ENCODE measurements at places on chromosomes 4 and X.

GRCh38 chrX:12672367-12673106 lies 118.7 kb upstream of the PRPS2 start:
- no peak for DNase-seq

- DNase-seq: no peak
Measured at GRCh38 chrX:41604177-41604576, 84.6 kb upstream of the GPR34 start.

DNA sequence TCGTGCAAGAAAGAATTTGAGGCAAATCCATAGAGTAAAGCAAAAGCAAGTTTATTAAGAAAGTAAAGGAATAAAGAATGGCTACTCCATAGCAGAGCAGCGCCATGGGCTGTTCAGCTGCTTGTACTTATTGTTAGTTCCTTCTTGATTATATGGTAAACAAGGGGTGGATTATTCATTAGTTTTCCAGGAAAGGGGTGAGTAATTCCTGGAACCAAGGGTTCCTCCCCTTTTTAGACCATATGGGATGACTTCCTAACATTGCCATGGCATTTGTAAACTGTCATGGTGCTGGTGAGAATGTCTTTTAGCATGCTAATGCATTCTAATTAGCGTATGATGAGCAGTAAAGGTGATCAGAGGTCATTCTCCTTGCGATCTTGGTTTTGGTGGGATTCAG lies 23.5 kb upstream of the CEP135 start:
- DNase-seq: no peak

- no peak for DNase-seq
Measured at GRCh38 chr4:145014365-145014764, 83.6 kb downstream of the ANAPC10 start.

DNA sequence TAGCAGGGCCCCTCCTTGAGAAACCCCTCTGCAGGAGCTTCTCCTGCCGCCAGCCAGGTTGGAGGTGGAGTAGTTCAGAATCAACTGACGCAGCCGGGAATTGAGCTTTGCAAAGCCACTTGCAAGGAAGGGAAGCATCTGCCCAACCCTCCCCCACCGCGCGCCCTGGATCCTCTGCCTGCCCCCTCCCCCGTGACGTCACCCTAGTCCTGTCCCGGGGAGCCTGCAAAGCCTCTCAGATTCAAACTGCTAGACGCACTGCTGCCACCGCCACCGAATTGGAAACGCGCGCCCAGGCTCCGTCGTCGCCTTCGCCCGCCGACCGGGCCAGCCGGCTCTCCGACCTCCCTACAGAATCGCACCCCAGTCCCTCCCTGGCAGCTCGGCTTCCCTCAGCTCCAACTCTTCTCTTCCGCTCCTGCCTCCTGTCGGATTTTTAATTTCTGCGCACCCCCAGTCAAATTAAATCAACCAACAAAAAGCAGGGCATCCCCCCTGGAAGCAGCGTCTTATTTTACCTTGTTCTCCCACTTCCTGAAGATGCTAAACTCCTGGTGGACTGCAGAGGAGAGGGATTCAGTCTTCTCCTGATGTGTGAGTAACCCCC lies 3.8 kb downstream of the SLITRK2 start:
- DNase-seq: no peak

- no peak for DNase-seq
Measured at GRCh38 chr4:129978315-129978714, 882.4 kb downstream of the C4orf33 start.

- DNase-seq: no peak
Measured at GRCh38 chrX:45068569-45068968, 132.1 kb downstream of the DIPK2B start.

Data from adipocyte (in vitro differentiated cells).